ENCODE measurements at places on chromosomes 13 and 19.

DNA sequence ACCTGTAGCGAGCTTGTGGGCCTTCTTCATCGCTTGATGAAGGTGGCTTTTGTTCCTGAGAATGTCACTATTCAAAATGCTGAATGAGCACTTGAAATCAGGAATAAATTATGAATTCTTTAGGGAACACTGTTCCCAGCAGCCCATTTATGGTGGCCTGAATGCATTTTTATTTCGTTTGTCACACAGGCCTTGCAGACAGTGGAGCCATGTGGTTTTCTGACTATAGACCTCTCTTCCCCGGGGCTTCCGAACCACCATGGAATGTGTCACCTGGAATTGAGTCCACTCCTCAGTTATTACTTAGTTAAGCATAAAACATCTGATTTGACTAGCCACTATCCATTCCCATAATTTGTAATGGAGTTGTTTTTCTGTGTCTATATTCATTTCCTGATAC, 396.9 kb downstream of the IRS2 start:
- no peak for DNase-seq

DNA sequence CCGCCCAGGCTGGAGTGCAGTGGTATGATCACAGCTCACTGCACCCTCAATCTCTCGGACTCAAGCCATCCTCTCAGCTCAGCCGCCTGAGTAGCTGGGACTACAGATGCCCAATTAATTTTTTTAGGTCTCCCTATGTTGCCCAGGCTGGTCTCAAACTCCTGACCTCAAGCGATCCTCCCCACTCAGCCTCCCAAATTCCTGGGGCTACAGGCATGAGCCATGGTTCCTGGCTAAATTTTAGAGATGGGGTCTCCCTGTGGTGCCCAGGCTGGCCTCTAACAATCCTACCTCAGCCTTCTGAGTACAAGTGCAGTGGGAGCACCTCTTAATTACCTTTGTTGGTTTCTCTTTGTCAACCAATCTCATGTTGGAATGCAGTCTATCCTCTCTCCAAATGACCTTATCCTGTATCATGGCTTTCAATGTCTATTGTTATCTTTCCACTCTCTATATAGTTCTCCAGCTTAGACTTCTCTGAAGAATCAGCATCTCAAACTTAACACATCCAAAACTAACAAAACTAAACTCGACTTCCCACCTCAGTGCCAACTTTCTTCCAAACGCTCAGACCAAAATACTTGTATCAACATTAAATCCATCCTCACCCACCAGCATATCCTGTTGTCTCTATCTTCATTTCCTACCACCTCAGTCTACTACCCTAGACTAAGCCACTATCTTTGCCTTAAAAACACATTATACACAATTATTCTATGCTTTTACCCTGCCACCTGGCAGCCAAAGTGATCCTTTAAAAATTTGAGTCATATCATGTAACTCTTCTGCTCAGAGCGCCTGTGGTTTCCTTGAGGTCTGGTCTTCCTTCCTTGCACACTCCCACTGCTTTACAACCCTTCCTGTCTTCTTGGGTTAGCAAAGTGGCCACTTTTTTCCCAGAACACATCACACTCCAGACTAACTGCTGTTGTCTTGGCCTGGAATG, 6.7 kb downstream of the TPT1 start:
- no peak for DNase-seq

- no peak for DNase-seq
Observed at GRCh38 chr19:1672038-1672768, 19.8 kb upstream of the TCF3 start.

DNA sequence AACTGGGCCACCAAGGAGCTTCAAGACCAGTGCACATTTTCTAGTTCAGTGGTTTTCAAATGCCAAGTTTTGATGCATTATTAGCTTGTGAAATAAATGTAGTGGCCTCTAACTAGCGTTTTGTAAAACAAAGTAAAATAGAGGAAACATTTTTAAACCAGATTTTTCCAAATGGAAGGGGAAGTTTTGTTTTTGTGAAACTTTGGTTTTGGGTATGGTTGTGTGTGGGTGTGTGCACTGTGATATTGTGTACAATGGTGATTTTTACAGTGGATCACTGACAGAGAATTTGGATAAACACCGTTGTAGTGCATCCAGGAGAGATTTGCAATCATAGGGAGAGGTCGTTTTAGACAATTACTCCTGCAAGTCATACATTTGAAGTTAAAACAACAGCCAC, 108.9 kb downstream of the SLC7A1 start:
- DNase-seq, result no peak
